ENCODE measurements at places on chromosomes 11 and 22. TPM values are rescaled to one million over a fixed set of nuclear protein-coding genes. Genes with fewer than 3 reads are reported as not detected.

DNA sequence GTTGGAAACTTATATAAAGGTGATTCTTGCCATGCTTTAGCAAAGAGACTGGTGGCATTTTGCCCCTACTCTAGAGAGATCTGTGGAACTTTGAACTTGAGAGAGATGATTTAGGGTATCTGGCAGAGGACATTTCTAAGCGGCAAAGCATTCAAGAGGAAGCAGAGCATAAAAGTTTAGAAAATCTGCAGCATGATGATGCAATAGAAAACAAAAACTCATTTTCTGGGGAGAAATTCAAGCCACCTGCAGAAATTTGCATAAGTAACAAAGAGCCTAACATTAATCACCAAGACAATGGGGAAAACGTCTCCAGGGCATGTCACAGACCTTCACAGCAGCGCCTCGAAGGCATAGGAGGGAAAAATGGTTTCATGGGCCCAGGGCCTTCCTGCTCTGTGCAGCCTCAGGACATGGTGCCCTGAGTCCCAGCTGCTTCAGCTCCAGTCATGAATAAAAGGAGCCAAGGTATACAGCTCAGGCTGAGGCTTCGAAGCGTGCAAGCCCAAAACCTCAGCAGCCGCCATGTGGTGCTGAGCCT is 83.4 kb downstream of the MRTFA start:
- DNase-seq = no peak

Gene FAM111B
- 0.62 TPM for total RNA-seq

- DNase-seq = no peak
These were observed 1.6 kb downstream of the RTCB start for GRCh38 chr22:32410459-32410858.

GRCh38 chr22:23598805-23599518 is 18.9 kb upstream of the IGLL1 start:
- DNase-seq = no peak

DNA sequence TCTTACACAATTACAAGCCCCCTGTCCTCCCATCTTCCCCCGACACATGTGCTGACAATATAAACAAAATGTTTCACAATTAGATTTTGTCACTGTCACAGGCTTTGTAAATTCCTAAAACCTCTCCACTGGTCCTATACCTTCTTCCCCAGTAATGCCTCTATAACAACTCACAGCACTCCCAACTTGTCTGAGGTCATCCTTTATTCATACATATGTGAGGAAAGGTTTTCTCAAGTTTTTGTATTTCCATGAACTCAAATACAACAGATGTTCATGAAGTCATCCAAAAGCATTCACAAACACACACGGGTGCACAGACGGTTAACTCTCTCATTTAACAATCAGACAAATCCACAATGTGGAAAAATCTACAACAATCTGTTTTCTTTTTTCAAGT is 1.9 kb downstream of the OR52H1 start:
- DNase-seq = no peak

DNA sequence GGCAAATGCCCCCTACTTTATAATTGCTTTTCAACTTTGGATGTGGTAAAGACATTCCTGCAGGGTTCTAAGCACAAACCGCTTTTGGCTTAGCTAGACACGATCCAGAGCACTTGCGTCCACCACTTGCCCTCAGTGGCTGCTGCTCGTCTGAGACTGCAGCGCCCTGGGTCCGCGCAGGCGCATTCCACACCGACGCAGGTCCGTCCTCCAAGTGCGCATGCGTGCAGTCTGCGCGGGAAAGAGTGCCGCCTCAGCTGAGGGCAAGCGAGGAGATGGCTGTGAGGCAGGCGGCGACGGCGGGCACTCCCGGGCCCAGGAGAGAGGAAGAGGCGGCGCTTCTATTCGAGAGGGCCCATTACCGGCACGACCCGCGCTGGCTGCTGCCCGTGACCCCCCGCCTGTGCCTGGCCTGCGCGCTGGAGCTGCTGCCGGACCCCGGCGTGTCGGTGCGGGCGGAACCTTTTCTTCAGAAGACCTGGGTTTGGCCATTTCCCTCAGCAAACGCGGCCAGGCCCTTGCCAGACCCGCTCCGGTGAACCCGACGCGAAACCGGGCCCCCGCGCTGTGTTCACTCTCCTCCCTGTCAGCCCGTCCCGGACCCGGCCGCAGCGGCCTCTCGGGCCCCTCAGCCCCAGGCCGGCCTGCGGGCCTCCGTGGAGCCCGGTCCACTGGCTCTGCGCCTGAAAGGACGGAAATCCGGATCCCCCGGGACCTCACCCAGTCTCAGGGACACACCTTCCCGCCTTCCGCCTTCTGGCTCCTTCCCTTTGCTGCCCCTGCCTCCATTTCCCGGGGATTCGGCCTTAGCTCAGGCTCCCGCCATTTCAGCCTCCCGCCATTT is at the start of gene MEI1:
MEI1 (plus strand) TSS at position 240 of the 844 bp plus-strand sequence; CDS start at position 276, 36 bp downstream.
- peak; percentile 60 for DNase-seq

DNA sequence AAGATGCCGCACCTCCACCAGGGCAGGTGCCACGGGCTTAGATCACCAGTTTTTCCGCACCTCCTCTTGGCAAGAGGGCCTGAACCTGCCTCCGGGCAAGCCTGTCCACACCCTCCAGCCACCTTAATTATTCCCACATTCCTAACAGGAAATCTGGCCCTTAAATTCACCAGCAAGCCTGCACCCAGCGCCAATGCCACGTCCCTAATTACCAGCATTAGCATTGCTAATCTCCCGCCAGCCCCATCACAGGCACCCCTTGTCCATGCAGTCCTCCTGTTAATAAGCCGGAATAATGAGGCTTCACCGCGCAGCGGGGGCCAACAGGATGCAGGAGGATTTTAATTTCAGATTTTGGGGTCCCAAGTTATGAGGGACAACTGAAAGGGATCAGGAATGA is 69.7 kb downstream of the PHF21B start:
- DNase-seq = no peak

Gene GSTP1
- total RNA-seq = 577 TPM

DNA sequence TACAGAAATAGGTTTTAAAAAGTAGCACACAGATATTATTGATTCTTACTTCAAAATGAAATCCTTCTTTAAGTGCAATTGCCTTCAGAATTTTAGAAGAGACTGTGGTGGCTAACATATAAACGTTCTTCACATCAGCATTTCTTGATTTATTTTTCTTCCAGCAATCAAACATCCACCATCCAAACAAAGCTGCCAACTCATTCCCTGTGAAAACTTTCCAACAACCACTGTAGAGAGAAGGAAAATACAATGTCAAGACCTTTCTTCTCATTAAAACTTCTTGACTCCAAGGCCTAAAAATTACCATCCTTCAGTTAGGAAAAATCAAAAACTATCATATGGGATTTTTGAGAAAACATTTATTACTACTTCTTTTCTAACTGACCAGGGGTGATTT is 34.0 kb upstream of the P4HA3 start:
- DNase-seq = no peak

GRCh38 chr11:8775734-8776133 is 93.1 kb downstream of the RPL27A start:
- no peak for DNase-seq

- no peak for DNase-seq
These were observed 143.9 kb downstream of the INSC start for GRCh38 chr11:15258433-15259165.

Gene TTC38
- 47.6 TPM for total RNA-seq

- no peak for DNase-seq
These were observed 36.0 kb downstream of the IRAG1 start for GRCh38 chr11:10657308-10658271.

Gene CEND1
- total RNA-seq = 1.6 TPM

Gene C11orf87
- not detected for total RNA-seq

- DNase-seq = no peak
These were observed 577.4 kb upstream of the LUZP2 start for GRCh38 chr11:23919455-23919854.

DNA sequence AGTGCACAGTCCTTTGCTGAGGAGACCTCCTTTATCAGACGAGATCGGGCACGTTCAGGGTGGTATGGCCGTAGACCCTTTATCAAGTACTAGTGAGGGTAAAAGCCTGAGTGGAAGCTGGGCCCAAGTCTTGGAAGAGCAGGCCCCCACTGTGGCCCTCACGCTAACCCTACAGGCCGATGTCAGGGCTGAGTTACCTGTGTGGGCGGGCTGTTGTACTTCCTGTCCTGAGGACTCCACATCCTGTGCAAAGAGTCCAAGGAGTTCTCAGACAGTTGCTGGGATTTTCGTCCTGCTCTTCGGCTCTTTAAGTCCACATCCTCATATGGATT is 34.9 kb downstream of the RPL27A start:
- DNase-seq = no peak

Gene CCDC15
- 3.6 TPM for total RNA-seq

DNA sequence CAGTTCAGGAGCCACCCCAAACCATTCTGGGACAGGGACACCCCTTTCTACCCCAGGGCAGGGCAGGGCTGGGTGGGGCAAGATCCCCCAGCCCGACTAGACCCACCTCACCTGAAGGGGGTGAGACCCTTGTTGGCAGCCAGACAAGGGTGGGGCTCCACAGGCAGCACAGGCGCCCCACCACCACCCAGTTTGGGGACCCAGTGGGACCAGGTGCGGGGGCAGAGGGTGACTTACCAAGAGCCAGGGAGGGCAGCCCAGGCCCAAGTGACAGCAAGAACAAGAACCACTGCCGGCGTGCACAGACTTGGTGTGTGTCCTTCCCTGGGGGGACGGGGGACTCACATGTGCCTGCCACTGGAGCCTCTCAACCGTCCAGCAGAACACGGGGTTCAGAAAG is 2.2 kb downstream of the ADM2 start:
- DNase-seq = no peak

DNA sequence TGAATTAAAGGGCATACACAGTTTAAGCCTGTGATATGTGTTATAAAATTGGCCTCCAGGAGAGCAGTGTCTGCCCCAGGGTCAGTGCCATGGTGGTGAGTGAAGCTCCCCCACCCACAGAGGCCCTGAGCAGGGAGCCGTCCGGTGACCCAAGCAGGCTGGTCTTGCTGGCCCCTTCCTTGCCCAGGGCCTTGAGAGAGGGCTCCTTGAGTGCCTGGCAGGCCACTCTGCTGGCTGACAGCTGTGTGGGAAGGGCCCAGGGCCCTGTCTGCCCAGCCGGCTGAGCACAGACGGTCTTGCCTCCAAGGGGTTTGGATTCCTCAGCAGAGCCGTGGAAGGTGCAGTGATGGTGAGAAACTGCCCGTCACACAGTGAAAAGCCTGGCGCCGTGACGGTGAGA is 25.9 kb downstream of the PTDSS2 start:
- DNase-seq = no peak

Gene CADM1
- 49.6 TPM for total RNA-seq

DNA sequence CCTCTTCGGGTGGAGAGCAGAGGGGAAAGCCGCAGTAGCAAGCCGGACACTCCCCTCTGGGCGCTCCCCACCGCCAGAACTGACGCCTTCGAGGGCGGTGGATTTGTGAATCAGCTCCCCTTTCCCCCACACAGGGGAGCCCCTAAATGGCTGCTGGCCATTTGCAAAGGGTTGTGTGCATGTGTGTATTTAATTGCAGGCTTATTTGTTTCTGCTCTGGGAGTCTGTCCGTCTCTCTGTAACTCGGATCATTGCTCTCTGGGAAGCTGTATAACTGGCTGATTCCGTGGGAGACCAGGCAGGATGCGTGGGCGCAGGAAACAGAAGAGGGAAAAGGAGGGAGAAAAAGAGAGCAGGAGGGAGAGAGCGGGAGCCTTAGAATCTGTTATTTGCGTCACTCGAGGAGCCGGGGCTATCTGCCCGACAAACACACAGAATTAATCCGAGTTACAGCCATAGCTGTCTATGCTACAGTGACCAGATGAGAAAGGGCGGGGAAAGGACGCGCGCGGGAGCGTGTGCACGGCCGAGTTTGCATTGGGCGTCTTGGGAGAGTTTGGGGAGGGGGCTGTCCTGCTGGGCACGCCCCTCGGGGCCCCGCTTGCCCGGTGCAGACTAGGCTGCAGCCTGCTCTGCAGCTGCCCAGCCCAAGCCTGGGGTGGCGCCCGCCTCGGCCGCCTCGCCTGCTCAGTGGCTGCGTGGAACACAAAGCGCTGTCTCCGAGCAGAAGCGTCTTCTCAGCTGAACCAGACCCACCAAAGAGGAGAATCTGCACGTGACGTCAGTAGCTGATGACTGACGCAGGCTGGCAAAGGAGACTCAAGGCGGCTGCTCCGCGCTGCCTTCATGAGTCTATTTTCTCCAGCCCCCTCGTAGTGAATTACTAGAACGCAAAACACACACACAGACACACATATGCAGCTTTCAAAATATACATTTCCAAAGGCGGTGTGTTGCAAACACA is 105.3 kb upstream of the HSD17B12 start:
- no peak for DNase-seq

DNA sequence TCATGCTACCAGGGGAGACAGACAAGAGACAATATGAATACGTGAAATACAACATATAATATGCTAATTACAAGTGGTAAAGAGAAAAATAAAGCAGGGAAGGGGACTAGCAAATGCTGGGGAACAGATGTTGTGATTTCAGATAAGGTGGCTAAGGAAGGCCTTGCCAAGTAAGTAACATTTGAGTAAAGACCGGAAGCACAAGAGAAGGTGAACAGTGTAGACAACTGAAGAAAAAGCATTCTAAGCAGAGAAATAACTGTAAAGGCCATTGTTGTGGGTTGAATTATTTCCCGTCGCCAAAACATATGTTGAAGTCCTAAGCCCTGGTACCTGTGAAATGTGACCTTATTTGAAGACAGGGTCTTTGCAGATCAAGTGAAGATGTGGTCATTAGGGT is 63.7 kb upstream of the EED start:
- DNase-seq = no peak

GRCh38 chr11:29312812-29313211 is 704.0 kb downstream of the KCNA4 start:
- no peak for DNase-seq

GRCh38 chr11:41045266-41045665 is 414.2 kb downstream of the LRRC4C start:
- no peak for DNase-seq

DNA sequence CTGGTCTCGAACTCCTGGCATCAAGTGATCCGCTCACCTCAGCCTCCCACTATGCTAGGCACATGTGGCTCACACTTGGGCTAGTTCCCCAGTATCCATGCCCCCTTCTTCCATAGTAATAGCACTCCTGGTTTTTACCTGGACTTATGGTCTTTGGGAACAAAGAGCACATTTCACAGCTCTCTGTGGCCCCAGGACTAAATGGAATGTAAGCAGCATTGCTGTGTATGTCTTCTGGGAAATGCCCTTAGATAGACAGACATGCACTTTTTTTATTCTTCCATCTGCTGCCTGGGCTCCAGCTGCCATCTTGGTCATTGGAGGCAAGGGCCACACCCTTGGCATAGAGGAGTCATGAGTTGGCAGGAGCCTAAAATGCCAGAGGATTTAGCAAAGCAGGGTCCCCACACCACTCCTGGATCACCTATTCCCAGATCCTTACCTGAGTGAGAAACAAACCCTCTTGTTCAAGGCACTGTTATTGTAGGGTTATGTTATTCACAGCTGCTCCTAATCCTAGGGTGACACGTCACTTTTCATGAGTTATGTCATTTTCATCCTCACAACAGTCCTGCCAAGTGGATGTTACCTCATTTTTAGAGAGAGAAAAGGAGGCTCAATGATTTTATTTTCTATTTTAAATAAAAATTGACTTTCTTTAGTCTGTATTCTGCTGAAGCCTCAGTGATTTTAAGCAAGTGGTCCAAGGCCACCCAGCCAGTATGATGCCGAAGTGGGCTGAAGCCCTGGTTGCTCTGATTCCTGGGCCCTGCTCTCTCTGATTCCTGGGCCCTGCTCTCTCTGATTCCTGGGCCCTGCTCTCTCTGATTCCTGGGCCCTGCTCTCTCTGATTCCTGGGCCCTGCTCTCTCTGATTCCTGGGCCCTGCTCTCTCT is 15.7 kb upstream of the GDPD5 start:
- no peak for DNase-seq

- DNase-seq = peak; percentile 13
These were observed 1.1 kb downstream of the UBASH3B start for GRCh38 chr11:122656631-122657101.

All from prostate gland (tissue), 2 donors.